Endothelial cell (in vitro differentiated cells): ENCODE measurements at places on chromosomes 2 and 18. TPM values are rescaled to one million over a fixed set of nuclear protein-coding genes. Genes with fewer than 3 reads are reported as not detected.

DNA sequence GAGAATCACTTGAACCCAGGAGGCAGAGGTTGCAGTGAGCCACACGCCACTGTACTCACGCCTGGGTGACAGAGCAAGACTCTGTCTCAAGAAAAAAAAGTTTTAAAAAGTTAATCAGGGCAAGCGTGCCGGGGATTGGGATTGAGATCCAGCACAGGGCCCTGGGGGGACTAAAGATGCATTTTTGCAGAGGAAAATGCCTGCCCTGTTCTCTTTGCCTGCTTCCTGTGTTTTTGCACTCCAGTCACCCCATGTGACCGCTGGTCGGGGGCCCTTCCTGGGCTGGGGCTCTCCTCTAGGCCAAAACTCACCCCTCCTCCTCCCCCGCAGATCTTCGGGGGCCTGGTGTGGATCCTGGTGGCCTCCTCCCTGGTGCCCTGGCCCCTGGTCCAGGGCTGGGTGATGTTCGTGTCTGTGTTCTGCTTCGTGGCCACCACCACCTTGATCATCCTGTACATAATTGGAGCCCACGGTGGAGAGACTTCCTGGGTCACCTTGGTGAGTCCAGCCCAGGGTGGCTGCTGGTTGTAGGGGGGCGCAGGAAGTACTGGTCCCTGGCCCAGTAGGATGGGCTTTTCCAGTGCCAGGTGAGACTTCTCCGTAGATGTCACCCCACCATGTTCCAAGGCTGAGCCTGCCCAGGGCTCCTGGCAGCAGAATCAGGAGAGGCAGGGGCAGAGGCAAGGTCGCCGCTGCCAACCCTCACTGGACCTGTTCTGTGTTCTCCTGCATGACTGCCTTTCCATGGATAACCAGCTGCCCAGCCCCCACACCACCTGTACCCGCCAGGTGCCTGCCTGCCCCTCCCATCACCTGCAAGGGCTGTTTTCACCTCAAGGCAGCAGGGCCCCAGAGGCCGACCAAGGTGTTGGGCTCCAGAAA, 22.4 kb downstream of the MAL start:
- peaks cover 12% of the 10 kb centered on the region for H3K4me1 ChIP-seq
- H3K27ac ChIP-seq: no peak overlapping the region
- H3K27me3 ChIP-seq: peaks cover 9% of the 10 kb centered on the region
- no peaks in the 10 kb centered on the region for H3K36me3 ChIP-seq
- H3K4me3 ChIP-seq: no peak overlapping the region
- no peak for DNase-seq

- no peaks in the 10 kb centered on the region for H3K36me3 ChIP-seq
- H3K4me1 ChIP-seq: no peaks in the 10 kb centered on the region
- no peak overlapping the region for H3K27ac ChIP-seq
- H3K4me3 ChIP-seq: no peak overlapping the region
- peaks cover 5% of the 10 kb centered on the region for H3K27me3 ChIP-seq
- DNase-seq: no peak
These were observed 37.7 kb upstream of the ZNF804A start for GRCh38 chr2:184560603-184561002.

The RAX gene
- total RNA-seq: not detected

The GPR45 gene
- total RNA-seq: 0.21 TPM

The FIGN gene
- 14.0 TPM for total RNA-seq

The CAVIN2 gene
- total RNA-seq: 4.4 TPM

GRCh38 chr2:104758199-104758620, 95.7 kb upstream of the POU3F3 start:
- no peak for DNase-seq
- no peak overlapping the region for H3K27ac ChIP-seq
- peaks cover 8% of the 10 kb centered on the region for H3K27me3 ChIP-seq
- peaks cover 3% of the 10 kb centered on the region for H3K36me3 ChIP-seq

DNA sequence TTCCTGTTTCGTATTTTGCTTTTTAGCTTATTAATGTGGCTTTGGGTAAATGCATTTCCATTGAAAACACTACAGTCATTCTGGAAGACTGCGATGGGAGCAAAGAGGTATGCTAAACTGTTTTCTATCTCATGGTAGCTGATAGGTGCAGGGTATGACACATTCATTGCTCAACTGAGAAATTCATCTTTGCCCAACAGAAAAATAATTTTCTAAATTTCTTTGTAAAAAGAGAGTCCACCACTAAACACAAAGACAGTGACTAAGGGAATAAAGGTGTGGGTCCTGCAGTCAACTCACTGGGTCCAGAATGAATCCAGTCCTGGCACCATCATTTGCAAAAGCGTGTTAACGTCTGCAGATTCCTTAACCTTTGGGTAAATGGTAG, 19.9 kb downstream of the ERMN start:
- no peaks in the 10 kb centered on the region for H3K27me3 ChIP-seq
- no peak for DNase-seq
- no peak overlapping the region for H3K4me3 ChIP-seq
- no peak overlapping the region for H3K27ac ChIP-seq
- H3K36me3 ChIP-seq: no peaks in the 10 kb centered on the region

The UGT1A4 gene
- not detected for total RNA-seq

- H3K4me1 ChIP-seq: peaks cover 8% of the 10 kb centered on the region
- H3K27ac ChIP-seq: no peak overlapping the region
- no peaks in the 10 kb centered on the region for H3K27me3 ChIP-seq
- H3K4me3 ChIP-seq: no peak overlapping the region
- H3K36me3 ChIP-seq: peaks cover 3% of the 10 kb centered on the region
These were observed 39.4 kb downstream of the NBAS start for GRCh38 chr2:15521641-15522181.

- no peak overlapping the region for H3K27ac ChIP-seq
- peaks cover 3% of the 10 kb centered on the region for H3K36me3 ChIP-seq
- peaks cover 9% of the 10 kb centered on the region for H3K4me1 ChIP-seq
- peaks cover 2% of the 10 kb centered on the region for H3K27me3 ChIP-seq
- no peak for DNase-seq
These were observed 17.1 kb downstream of the PRKD3 start for GRCh38 chr2:37307500-37307899.

DNA sequence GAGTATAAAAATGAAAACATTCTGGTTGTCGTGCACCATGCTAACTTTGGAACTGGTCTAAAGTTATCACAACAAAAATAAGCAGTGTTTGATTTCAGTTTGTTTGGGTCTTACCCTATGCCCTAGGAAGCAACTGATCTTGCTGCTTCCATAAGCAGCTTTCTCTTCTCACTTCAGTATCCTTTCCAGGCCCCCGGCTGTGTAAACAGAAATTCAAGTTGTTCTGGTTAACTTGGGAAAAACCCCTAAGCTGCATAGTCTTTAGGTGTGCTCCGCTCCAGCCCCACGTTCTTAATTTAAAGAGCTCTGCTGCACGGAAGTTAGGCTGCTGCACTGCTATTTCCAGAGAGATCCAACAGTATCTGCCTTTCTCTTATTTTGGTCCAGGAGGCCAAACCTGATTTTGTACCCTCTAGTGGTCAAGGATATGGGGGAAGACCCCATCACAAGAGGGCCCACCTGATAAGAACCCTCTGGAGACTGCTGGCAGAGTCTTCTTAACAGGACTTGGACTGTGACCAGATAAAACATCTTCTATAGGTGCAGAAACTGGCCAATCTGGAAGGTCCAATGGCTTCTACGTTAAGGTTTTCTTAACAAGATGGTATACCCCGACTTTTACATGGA, 69.1 kb downstream of the FEZ2 start:
- peak overlapping the region; percentile 19 for H3K4me3 ChIP-seq
- H3K27ac ChIP-seq: no peak overlapping the region
- no peak for DNase-seq
- H3K4me1 ChIP-seq: no peaks in the 10 kb centered on the region
- peaks cover 45% of the 10 kb centered on the region for H3K36me3 ChIP-seq

GRCh38 chr2:42136782-42137124, 32.4 kb upstream of the EML4 start:
- H3K27me3 ChIP-seq: peaks cover 5% of the 10 kb centered on the region
- no peak for DNase-seq
- no peak overlapping the region for H3K27ac ChIP-seq
- no peaks in the 10 kb centered on the region for H3K36me3 ChIP-seq

GRCh38 chr2:6877402-6878304, at the start of gene RSAD2:
Gene RSAD2 (plus strand): TSS chr2:6877777. CDS start chr2:6877801, 24 bp downstream.
- no peaks in the 10 kb centered on the region for H3K36me3 ChIP-seq
- no peak within 1 kb of the TSS for H3K4me3 ChIP-seq
- H3K27ac ChIP-seq: no peak within 1 kb of the TSS

DNA sequence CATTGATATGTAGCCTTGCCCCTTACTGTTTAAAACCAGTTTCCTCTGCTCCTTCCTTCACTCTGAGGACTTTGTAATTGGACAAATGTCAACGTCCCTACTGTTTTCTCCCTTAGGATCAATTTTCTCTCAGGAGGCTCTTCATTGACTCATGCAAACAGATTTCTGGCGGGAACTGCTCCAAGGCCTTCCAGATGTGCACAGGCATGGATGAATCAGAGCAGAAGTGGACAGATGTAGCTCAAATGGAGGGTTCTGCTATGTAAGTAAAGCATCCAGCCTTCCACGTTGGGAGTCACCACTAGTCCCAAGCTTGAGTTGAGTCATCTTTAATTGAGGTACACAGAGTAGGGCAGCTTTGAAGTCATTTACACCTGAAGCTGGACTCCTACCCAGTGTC, 34.1 kb upstream of the ZDBF2 start:
- H3K36me3 ChIP-seq: no peaks in the 10 kb centered on the region
- no peak overlapping the region for H3K4me3 ChIP-seq
- no peak for DNase-seq
- peaks cover 1% of the 10 kb centered on the region for H3K4me1 ChIP-seq

The PDE11A gene
- total RNA-seq: 1.7 TPM
